ENCODE measurements at places on chromosomes 7 and 10.

- no peak for DNase-seq
Measured at GRCh38 chr7:114073701-114074100, 154.9 kb upstream of the PPP1R3A start.

DNA sequence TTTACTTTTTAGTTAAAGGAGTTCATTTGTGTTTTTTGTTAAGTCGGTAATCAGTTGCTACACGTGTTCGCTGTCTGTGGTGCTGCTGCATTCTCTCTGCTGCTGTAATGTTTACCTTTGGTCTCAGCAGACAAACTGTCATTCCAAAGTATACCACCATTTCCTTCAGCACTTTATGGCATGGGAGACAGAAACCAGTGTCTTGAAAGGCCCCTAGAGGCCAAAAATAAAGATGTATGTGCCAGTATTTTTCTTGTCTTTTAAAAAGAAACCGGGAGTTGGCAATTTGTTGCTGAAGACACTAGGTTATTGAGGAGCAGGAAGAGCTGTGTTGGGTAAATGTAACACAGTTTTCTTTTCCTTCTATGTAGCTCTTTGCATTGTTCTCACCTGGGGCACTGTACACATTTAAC lies 24.1 kb downstream of the ZNF92 start:
- DNase-seq = no peak

- no peak for DNase-seq
Measured at GRCh38 chr7:140745266-140746058, 49.0 kb downstream of the NDUFB2 start.

- DNase-seq = no peak
Measured at GRCh38 chr7:156585025-156585648, 55.4 kb upstream of the RNF32 start.

GRCh38 chr10:103960103-103960502 lies 6.8 kb upstream of the SLK start:
- DNase-seq = no peak

DNA sequence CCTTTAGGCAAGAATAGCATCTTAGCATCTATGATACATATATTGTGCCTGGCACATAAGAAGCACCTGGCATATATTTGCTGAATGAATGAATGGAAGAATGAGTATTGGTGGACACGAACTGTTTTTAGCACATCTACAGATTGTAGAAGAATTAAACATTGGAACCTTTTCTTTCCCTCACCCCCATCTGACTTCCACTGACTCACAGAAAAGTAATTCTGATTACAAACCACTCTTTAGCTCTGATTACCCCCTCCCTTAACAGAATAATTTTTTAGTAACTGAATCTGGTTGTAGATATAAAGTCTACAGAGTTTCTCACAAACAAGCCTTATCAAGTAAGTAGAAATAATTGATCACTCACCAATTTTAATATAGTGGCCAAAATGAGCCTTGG lies 31.9 kb downstream of the SLC26A4 start:
- DNase-seq = no peak

DNA sequence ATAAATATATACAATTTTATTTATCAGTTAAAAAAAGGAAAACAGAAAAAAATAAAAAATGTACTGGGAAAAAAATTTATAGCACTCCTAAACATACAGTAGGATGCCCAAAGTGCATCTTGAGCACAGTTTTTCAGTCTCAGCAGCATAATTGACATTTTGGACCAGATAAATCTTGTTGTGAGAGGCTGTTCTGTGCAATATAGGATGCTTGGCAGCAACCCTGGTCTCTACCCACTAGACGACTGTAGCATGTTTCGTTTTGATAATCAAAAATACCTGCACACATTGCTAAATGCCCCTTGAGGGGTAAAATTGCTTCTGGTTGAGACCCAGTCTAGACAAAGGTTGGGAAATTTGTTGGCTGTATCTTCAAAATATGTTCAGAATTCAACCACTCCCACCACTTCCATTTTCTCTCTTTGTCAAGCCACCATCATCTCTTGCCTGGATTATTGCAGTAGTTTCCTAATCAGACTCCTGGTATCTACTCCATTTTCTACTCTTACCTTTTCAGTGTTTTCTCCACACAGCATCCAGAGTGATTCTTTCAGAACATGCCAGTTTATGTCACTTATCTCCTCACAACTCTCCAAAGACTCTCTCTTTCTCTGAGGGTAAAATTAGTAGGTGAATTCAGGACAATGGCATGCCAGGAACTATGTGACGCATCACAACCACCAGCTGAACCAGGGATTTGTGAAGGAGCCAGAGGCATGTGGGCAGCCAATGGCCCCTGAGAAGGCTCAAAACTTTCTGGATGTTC lies 91.4 kb downstream of the GPR85 start:
- no peak for DNase-seq

- DNase-seq = no peak
Measured at GRCh38 chr7:44590910-44591309, 8.9 kb upstream of the TMED4 start.

GRCh38 chr10:124266468-124267230 lies 152.1 kb downstream of the OAT start:
- DNase-seq = no peak

- DNase-seq = no peak
Measured at GRCh38 chr7:2270495-2270894, 28.5 kb downstream of the NUDT1 start.

GRCh38 chr7:49564379-49564714 lies 209.1 kb upstream of the VWC2 start:
- no peak for DNase-seq

DNA sequence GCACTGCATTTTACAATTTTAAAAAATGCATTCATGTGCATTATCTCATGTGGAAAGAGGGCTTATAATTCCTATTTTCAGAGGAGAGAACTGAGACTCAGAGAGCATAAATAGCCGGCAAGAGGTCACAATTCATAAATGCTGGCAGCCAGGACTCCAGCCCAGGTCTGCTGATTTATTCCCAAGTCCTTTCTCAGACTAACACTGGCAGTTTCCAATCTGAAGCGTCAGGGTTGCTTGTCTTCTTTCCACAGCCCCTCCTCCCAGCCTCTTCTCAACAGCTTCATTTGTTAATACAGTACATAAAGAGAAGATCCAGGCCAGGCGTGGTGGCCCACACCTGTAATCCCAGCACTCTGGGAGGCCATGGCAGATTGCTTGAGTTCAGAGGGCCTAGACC lies 108.9 kb downstream of the PARD3 start:
- DNase-seq = no peak

DNA sequence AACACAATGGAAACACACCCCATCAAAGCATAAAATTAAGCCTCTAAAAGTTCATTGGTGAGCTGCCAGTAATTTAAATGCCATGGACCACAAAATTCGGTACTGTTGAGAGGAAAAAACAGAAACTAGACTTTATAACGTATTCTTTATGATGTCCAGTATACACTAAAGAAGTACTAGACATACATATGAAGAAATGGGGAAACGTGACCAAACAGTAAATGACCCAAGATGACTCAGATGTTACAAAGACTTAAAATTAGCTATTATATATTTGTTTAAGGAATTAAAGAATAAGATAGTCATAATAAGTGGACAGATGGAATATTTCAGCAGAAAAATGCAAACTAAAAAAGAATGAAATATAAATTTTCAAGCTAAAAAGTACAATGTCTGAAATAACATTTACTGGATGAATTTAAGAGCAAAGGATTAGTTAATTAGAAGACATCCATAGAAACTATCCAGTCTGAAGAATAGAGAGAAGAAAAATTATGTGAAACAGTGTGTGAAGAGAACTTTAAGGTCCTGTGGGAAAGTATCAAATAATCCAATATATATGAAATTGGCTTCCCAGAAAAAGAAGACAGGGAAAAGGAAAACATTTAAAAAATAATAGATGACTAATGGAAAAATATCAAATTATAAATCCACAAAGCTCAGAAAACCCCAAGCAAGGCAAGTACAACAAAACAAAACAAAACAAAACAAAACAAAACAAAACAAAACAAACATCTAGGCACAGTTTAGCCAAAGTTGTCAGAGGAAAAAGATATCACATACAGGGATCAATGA lies 69.4 kb downstream of the SAMD9 start:
- DNase-seq = no peak

- DNase-seq = no peak
Measured at GRCh38 chr7:47265621-47266020, 316.3 kb downstream of the TNS3 start.

GRCh38 chr10:74244097-74244685 lies 93.2 kb downstream of the ADK start:
- no peak for DNase-seq

DNA sequence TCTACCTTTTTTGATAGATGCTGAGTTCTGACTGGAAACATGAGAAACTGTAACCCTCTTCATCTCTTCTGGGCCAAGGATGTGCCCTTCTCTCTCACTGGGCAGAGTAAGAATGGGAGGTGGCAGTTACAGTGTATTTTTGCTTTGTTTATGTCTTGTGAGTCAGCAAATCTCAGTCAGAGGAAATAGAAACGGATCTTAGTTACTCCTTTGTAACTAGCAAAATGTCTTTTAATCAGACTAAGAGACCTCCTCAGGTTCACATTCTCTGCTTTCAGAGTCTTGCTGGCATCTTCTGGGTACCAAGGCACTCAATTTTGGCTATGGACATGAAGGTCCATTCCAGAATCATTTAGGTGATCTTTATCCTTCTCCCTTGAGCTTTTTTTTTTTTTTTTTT lies 70.9 kb downstream of the HHEX start:
- DNase-seq = no peak

- no peak for DNase-seq
Measured at GRCh38 chr10:106078895-106079576, 1085.5 kb downstream of the SORCS1 start.

DNA sequence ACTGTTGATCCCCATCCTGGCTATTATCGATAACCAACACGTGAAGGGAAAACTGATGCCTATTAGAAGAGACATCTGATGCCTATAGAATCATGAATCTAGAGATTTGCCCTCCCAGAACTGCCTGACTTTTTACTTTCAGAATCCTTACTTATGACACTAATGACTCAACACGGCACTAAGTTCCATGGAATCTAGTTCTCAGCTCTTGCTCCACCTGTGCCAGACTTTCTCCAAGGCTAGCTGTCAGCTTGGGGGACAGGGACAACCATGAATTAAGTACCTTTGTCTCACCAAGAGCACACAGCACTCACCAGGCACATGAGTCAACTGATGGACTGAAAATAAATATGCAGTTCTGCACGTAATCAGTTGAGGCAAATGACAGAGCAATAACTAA lies 184.2 kb downstream of the FRMD4A start:
- no peak for DNase-seq

- DNase-seq = no peak
Measured at GRCh38 chr10:114663626-114664025, 5.6 kb upstream of the ABLIM1 start.

DNA sequence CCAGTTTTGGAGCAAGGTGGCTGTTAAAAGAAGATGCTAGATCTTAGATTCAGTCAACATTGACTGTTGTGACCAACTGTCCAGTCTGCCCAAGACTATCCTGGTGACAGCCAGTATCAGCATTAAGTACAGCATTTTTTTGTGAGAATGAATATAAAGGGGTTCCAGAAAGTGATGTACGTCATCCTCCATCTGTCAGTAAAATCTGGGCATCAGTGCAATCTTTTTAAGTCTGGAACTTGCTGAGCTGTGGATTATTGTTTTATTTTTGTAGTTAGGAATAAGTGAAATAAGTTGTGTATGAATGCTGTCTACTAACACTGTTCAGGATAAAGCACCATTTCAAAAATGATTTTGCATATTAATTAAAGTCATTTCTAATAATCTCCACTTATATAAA lies 1020.0 kb upstream of the GHITM start:
- DNase-seq = no peak

DNA sequence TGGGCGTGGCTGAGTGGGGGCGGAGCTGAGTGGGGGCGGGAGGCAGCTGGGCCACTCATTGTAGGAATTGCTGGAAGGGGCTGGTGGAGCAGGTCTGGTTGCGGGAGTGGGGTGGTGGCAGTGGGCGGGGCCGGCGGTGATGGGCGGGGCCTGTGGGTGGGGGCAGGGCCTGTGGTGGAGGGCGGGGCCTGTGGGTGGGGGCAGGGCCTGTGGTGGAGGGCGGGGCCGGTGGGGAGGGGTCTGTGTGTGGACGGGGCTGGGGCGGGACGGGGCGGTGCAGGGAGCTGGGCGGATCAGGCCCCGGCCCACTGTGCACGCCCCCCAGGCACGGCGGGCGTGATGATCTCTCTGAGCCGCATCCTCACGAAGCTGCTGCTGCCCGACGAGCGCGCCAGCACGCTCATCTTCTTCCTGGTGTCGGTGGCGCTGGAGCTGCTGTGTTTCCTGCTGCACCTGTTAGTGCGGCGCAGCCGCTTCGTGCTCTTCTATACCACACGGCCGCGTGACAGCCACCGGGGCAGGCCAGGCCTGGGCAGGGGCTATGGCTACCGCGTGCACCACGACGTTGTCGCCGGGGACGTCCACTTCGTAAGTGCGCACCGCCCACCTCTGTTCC lies 14.0 kb downstream of the SLC29A4 start:
- DNase-seq = peak; percentile 41

- DNase-seq = no peak
Measured at GRCh38 chr7:20798081-20798693, 11.5 kb upstream of the SP8 start.

DNA sequence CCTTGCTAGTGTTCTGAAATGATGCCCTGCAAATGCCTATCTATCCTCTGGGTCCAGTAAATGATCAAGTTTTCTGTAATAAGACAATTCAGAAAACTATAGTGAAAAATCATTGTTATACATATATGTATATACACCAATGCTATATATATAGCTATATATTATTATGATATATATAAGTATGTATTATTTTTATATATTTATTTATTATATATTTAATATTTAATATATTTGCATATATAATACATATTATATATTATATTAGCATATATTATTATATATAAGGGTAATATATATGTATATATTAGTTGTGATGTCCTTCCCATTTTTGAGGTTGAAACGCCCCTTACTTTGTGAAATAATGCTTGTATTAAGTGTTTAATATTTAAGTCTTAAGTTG lies 181.4 kb upstream of the CACNA2D1 start:
- DNase-seq = no peak

DNA sequence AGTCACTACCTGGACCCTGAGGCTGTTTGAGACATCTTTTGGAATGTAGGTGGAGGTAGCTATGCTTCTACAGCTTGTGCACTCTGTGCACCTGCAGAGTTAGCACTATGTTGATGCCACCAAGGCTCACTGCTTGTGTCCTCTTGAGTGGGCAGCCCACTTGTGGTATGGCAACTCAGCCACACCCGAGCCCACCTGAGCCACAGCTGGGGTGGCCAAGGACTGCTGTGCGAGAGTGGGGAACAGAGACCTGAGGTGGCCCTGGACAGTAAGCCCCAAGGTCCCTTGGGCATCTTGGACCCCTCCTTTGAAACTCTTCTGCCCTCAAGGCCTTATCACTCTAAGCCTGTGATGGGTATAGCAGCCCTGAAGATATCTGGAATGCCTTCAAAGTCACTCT lies 25.7 kb downstream of the MYO1G start:
- DNase-seq = no peak

DNA sequence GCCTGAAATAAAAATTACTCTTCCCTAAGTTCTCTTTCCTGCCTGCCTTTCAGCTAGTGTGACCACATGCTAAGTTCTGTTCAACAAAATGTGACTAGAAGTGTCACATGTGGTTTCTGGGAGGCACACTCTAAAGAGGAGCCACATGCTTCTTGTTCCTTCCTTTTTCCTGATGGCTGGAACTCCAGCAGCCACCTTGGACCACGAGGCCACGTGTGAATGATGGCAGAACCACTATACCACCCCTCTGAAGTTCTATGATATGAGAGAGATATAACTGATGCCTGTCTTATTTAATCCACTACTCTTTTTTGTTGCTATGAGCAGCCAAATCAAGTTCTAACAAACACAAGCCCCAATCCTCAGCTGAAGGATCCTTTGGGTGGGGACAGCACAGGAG lies 8.1 kb downstream of the PODXL start:
- no peak for DNase-seq

- no peak for DNase-seq
Measured at GRCh38 chr10:122617476-122618270, 57.1 kb downstream of the DMBT1 start.
